GM04503 (cell line): ENCODE measurements at places on chromosomes 16 and 17.

DNA sequence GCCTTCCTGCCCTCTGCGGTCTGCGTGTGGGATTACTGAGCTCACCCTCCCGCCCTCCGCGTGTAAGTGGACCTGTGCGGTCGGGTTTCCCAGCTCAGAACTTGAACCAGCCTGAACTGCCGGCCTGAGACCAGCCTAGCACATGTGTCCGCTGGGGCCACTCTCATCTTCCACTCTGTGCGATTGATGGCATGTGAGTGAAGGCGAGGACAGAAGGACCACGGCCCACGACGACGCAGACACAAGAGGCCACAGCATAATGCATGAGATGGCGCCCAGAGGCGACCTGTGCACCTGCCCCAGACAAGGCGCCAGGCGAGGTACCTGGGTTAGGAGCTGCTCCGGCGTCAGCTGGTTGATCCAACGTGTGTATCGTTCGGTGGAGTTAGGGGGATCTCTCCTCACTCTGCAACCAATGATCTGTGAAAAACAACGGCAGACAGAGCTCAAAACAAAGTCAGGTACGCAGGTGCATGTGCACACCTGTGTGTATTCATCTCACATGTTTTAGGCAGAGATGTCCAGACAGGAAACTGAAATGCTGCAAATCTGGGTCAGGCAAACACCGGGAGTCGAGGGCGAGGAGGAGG lies 74.5 kb upstream of the METRNL start:
- no peak for DNase-seq

DNA sequence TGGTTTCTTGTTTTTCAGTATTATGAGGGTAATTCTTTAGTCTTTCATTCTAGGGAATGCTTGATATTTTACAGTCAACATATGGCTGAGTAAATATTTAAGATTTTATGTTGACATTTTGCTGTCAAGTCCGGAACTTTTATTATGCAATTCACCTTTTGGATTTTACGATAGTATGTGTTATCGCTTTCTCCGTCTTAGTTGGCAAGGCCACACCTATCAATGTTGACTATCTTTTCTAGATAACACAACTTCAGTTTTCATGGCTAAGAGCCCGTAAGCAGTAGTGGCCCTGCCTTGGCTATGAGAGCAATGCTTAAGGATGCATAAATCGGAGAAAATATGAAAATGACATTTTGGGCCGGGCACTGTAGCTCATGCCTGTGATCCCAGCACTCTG lies 39.5 kb upstream of the CDH13 start:
- no peak for DNase-seq

- no peak for DNase-seq
Measured at GRCh38 chr16:64880006-64880405, 241.9 kb downstream of the CDH11 start.

DNA sequence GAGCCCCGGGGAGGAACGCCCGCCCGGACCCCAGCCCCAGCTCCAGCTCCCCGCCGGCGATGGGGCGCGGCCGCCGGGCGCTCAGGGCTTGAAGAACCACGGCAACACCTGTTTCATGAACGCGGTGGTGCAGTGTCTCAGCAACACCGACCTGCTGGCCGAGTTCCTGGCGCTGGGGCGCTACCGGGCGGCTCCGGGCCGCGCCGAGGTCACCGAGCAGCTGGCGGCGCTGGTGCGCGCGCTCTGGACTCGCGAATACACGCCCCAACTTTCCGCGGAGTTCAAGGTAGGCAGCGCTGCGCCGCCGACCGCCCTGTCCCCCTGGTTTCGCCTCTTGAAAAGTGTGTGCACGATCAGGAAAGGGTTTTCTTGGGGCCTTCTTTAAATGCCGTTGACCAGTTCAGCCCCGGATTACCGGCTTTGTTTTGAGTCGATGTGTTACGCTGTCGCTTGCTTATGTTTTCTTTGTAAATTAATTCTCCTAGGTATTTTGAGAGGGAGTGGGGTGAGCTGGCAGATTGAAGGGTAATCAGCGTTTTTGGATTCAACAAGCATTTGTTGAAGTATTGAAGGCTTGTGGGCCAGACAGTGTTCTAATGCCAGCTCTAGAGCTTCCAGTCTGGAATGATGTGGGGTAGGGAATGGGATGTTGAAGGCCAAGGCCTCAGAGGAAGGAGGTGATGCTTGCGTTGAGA lies 681 bp downstream of the USP43 start:
- DNase-seq: no peak

GRCh38 chr17:64992325-64992802 lies 64.2 kb downstream of the GNA13 start:
- DNase-seq: peak; percentile 1

DNA sequence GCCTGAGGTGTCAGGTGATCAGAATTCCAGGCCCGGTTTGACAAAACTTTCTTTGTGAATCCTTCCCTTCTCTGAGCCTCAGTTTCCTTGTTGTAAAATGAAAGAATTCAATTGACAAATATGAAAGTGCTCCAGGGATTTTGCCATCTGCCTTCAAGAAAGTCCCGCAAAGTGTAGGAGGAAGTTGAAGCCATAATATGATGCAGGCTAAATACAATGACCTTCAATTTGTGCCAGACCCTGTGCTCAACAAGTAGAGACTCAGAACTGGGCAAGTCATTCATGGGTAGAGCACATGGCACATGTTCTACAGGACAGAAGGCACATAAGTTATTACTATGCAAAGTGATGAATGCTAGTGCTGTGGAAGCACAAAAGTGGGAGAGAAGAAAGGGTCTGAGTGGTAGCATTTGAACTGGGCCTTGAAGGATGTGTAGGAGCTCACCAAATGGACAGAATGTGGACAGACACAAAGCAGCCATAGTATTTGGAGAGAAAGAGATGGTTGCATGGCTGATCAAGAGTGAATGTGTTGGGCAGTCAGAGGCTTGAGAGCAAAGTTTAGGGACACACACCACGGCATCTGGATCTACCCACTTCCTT lies 2.4 kb upstream of the SCIMP start:
- no peak for DNase-seq

GRCh38 chr17:82333279-82334171 lies at the start of gene SECTM1:
SECTM1 (minus strand) TSS chr17:82333766; CDS start chr17:82327240, 6,526 bp downstream.
- DNase-seq: no peak

DNA sequence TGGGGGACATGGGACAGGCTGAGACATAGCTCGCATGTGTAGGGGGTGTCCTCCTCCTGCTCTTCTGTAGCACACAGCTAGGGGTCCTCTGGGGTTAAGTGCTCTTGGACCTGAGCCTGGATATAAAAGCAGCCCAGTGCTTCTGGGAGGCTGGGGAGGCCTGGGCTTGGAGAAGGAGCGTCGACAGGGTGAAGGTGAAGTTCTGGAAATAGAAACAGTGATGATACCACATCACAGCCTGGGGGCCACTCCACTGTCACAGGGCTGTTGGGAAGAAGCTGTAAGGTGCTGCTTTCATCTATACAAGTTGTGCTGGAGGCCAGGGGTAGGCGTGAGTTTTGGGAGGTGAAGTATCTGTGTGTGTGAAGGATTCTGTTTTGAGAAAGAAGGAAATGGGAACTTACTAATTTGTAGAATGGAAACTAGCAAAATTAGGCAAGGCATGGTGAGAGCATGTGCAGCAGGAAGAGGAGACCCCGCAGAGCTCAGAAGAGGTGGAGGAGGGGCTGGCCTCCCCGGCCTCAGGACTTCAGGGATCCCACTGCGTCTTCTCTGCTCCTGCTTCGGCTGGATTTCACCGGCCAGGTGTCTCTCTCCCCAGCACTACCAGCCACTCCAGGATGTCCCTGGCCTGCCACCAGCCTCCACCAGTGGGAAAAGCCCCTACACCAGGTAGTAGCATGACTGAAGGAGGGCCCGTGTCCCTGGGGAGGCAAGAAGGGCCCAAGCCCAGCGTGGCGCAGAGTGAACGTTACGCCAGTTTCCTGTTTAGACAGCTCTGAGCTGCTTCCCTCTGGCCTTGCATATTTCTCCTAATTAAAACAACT lies 19.4 kb downstream of the PLCG2 start:
- no peak for DNase-seq

GRCh38 chr17:35900708-35901480 lies 20.7 kb upstream of the CCL5 start:
- DNase-seq: no peak

DNA sequence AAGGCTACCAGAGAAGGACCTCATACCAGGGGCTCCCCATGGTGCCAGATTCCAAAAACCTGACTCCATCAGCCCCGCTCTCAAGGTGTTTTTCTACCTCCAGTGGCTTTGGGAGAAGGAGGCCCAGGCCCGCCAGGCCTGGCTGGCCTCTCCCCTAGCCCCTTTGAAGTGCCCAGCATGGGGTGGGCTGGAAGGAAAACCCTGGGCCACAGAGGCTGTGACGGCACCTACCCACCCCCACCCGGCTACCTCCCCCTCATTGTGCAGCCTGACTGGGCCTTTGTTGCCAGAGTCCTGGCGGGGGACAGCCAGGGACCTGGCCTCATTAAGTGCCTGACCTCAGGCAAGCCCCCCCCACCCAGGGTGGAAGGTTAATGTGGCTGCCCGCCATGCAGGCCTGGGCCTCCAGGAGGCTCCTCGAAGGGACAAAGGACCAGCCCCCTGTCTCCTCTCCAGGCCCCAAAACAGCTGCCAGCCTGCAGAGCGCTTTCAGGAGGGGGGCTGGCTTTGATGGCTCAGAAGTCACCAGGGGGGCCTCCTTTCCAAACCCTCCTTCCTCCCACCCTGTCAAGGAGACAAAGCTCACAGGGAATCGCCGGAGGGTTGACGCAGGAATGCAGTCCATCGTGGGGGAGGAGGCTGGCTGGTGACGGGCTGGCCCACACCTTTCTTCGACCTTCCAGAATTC lies 159.4 kb downstream of the ZNF423 start:
- no peak for DNase-seq

GRCh38 chr17:77083531-77083930 lies 57.2 kb upstream of the SEC14L1 start:
- no peak for DNase-seq
